ENCODE measurements at places on chromosomes 7 and 10. TPM values are rescaled to one million over a fixed set of nuclear protein-coding genes. Genes with fewer than 3 reads are reported as not detected.
A peak's percentile ranks its signal among the peaks of the same experiment; 100 is the strongest.

- DNase-seq: no peak
Measured at GRCh38 chr7:55254242-55254595, 110.9 kb upstream of the LANCL2 start.

DNA sequence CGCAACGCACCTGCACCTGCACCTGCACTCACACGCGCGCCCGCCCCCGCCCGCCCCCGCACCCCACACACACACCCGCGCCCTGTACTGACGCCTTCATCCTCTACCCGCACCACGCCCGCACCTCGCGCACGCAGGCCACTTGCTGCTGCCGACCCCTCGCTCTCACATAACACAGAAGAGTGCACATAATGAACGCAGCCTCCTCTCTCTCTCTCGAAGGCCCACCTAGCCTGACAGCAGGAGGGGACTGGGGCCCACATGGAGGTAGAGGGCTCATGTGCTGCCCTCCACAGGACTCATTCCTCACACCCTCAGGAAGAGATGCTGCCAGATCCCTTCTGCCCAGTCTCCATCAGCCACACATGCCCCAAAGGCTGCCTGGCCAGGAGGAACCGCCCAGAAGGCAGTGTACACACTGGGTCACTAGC lies 432 bp upstream of the CAMK2B start:
- no peak for DNase-seq

DNA sequence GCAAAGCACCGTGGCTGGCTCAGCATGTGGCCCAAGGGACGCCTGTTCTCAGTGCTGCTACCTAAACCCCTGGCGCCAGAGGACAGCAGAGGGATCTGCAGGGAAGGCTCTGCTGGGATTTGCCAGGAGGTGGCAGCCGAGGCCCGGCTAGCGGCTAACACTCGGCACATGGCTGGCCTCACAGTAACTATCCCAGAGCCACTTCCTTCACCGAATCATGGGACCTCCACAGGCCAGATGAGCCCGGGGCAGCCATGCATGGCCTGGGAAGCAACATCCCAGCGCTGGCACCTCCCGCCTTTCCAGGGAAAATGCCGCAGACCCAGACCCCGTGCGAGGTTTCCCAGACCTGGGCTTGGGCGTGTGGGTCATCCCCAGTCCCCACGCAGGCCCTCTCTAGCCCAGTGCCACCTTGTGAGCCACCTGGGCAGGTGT lies 36.4 kb downstream of the DPYSL4 start:
- DNase-seq: peak; percentile 92

DNA sequence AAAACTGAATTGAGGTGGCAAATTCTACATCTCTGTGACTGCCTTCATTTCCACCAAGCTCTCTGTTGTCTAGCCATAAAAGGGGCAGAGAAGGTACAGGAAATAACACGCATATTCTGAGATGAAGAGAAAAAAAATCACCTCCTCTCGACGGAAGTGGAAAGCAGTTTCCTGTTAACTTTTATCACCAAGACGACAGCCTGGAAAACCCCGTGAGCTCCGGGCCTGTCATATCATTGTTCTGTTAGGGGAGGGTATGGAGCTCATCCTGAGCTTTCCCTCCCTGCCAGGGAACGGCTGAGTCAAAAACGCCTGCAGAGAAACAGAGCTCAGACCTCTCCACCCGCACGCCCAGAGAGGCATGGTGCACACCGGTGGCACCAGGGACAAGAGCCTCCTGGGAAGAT lies 200.3 kb downstream of the PRPF18 start:
- no peak for DNase-seq

IL15RA gene
- 31.4 TPM for total RNA-seq

PRPS1L1 gene
- total RNA-seq: not detected

TSPAN33 gene
- 2.1 TPM for total RNA-seq

- no peak for DNase-seq
Measured at GRCh38 chr7:123367484-123368122, 166.8 kb downstream of the IQUB start.

NCAPG2 gene
- total RNA-seq: 11.0 TPM

- no peak for DNase-seq
Measured at GRCh38 chr10:13704964-13705363, 118.2 kb downstream of the PRPF18 start.

PTF1A gene
- not detected for total RNA-seq

RNLS gene
- total RNA-seq: 5.5 TPM

DNA sequence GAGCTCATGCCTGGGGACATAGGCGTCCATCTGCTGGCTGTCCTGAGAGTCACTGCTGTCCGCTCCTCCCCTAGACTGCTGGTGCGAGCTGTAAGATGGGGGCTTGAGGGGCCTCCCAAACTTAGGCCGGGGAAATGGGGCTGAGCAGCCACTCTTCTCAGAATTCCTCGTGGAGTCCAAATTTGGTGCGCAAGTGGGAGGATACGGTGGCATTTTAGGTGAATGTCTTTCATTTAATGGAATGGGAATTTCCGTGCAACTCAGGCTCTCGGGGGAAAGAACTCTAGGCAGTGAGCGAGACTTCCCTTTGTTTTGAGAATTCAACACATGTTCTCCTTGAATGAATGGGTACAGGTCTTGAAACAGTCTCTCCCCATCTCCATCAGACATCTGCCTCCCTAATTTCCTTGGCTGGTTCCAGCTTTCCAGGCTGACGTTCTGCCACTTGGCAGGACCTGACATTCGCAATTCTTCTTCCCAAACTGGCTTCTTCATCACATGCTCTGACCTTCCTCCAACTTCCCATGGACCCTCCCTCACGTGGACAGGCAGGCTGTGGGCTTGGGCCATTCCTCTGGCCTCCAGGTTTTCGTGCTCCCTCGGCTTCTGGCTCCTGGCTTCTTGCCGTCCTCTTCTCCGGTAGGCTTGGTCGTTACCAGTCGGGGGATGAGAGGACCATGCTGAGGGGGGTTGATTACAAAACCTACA lies 30.1 kb downstream of the JCAD start:
- DNase-seq: no peak

LBX1 gene
- not detected for total RNA-seq

YAE1 gene
- 21.0 TPM for total RNA-seq

GRCh38 chr7:17625043-17625442 lies 315.3 kb downstream of the SNX13 start:
- no peak for DNase-seq

Measured in upper lobe of left lung (tissue), 6 donors.